ENCODE measurements at places on chromosomes 16 and 17.

DNA sequence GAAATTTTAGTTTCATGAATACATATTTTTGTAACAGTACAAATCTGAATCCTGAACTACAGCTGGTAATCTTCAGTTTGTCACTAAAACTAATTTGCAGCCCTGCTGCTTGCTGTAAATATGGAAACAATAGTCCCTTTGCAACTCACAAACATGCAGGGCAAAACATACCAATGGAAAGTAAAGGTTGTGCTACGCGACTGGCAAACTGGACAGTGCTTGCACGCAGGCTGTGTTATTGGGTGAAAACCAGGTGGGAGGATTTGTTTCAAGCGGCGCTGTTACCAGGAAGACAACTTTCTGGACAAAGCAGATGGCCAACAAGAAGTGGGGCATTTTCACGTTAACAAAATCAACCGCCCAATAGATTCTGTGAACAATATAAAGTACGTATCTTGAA lies 93.5 kb downstream of the CDYL2 start:
- no peak for DNase-seq

- DNase-seq: no peak
Measured at GRCh38 chr17:21012736-21013135, 30.1 kb downstream of the USP22 start.

DNA sequence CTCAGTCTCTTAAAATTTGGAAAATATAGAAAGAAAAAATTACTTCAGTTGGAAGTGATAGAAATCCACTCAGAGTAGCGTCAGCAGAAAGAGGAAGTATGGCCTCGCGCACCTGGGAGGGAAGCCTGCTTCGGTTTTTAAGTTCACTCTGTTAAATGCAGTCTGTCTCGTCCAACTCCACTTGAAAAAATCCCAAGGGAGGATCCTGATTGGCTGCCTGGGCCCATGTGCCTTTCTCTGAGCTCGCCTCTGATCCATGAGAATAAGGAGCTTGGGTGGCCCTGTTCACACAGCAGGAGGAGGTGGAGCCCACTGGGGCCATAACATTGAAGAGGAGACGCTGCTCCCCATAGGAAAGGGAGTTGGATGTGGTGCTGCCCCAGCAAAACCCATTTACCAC lies 40.7 kb downstream of the DNAJA2 start:
- DNase-seq: no peak

GRCh38 chr17:77628035-77628434 lies 330.5 kb upstream of the TNRC6C start:
- DNase-seq: no peak

DNA sequence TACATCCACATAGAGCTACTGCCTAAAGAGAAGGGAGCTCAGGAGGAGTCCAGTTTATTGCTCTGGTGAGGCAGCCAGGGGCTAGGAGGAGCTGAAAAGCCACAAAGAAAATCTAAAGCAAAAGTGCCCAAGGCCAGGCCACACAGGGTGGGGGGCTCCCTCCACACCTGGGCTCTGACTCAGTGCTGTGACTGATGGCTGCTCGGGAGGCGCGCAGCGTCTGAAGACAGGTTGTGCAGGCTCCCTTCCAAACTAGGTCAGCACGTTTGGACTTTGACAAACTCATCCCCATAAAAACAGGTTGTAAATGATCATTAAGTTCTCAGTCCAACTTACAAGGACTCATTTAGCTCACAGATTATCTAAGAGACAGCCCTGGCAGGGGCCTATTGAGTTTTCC lies 22.2 kb upstream of the LCMT1 start:
- no peak for DNase-seq

DNA sequence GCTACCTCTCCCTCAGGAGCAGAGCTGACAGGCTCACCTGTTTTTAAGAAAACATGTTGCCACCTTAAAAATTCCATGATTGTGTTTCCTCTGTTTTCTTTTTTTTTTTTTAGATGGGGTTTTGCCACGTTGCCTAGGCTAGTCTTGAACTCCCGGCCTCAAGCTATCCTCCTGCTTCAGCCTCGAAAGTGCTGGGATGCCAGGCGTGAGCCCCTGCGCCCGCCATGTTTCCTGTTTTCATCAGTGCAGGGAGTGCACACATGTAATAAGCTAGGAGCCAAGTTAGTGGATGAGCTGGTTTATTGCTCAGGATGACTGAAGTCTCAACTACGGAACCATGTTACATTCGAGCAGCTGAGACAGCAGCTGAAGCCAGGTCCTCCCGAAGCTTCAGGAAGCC lies 13.6 kb downstream of the MRM3 start:
- DNase-seq: no peak

DNA sequence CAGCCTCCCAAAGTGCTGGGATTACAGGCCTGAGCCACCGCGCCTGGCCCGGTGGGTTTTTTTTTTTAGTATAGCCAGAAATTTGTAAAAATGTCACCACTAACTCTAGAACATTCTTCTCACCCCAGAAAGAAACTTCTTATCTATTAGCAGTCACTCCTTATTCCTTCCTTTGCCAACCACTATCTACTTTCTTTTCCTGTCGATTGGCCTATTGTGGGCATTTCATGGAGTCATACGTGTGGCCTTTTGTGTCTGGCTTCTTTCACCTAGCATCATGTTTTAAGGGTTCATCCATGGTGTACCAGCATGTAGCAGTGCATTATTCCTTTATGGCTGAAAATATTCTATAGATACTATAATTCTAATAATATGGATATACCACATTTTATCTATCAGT lies 3.6 kb downstream of the CYB5D2 start:
- no peak for DNase-seq

GRCh38 chr17:50533720-50534148 lies 1.2 kb downstream of the EPN3 start:
- no peak for DNase-seq

DNA sequence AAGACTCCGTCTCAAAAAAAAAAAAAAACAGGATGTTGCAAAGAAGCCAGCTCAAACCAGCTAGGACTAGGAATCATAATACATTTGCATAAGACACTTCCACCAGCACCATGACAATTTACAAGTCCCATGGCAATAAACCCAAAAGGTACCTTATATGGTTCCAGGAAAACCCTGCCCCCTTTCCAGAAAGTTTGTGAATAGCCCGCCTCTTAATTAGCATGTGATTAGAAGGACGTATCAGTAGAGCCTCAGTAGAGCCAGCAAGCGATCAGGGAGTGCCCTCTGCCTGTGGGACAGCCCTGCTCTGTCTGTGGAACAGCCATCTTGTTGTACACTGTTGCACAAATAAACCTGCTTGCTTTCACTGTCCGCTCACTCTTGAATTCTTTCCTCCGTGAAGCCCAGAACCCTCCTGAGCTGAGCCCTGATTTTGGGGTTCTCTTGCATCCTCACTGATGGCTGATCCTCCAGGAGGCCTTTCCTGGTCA lies 14.0 kb downstream of the NUPR1 start:
- DNase-seq: no peak

- no peak for DNase-seq
Measured at GRCh38 chr17:43616852-43617251, 44.9 kb downstream of the MEOX1 start.

DNA sequence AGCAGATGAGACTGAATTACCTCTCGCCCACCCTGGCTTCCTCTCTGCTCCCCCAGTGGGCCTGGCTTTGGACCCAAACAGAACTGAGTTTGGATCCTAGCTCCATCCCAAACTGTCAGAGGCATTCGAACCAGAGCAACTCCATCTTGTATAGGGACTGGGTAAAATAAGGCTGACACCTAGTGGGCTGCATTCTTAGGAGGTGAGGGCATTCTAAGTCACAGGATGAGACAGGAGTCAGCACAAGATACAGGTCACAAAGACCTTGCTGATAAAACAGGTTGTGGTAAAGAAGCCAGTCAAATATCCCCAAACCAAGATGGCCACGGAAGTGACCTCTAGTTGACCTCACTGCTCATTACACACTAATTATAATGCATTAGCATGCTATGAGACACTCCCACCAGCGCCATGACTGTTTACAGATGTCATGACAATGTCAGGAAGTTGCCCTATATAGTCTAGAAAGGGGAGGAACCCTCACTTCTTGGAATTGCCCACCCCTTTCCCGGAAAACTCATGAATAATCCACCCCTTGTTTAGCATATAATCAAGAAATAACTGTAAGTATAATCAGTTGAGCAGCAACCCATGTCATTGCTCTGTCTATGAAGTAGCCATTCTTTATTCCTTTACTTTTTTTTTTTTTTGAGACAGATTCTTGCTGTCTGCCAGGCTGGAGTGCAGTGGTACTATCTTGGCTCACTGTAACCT lies 44.4 kb downstream of the LYRM1 start:
- DNase-seq: no peak

DNA sequence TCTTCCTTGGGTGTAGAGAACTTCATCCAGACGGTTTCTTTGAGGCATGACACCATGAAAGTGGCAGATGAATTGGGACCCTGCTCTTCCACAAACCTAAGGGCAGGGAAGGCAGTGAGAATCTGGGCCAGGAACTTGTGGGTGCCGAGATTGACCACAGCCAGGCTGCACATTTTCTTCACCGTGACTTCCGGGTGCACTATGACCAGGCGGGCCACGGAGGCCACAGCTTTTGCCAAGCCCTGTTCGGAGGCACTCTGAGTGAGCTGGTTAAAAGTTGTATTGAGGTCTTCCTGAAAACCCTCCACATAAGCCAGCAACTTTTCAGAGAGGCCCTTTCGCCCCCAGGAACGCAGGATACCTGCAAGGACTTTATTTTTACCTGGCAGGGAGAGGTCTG lies 5.9 kb downstream of the GEMIN4 start:
- DNase-seq: no peak

DNA sequence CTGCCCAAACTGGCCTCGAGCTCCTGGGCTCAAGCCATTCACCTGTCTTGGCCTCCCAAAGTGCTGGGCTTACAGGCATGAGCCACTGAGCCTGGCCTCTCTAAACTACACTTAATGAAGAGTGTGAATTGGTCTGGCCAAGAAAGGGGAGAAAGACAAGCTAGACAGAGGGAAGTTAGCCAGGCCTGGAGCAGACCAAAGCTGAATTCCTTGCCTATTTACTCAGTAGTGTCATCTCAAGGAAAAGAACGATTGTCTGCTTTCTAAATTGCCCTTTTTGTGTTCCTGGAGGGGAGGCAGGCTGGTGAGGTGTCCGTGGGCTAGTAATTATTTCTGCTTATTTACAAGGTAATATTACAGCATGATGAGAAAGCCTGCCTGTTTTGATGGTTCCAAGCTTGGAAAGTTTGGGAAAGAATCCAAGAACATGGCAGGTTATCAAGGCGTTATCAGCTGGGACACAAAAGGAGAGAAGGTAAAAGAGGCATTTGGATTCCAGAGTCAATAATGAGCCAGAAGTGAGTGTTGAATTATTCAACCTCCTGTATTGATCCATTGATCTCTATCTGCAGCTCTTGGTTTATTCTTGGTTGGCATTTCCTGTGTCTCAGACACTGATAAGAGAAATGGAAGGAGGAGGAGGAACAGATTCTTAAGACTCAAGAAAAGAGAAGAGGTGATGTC lies 6.3 kb upstream of the CBFB start:
- DNase-seq: no peak

GRCh38 chr17:6953689-6954088 lies 42.2 kb upstream of the ALOX12 start:
- no peak for DNase-seq

DNA sequence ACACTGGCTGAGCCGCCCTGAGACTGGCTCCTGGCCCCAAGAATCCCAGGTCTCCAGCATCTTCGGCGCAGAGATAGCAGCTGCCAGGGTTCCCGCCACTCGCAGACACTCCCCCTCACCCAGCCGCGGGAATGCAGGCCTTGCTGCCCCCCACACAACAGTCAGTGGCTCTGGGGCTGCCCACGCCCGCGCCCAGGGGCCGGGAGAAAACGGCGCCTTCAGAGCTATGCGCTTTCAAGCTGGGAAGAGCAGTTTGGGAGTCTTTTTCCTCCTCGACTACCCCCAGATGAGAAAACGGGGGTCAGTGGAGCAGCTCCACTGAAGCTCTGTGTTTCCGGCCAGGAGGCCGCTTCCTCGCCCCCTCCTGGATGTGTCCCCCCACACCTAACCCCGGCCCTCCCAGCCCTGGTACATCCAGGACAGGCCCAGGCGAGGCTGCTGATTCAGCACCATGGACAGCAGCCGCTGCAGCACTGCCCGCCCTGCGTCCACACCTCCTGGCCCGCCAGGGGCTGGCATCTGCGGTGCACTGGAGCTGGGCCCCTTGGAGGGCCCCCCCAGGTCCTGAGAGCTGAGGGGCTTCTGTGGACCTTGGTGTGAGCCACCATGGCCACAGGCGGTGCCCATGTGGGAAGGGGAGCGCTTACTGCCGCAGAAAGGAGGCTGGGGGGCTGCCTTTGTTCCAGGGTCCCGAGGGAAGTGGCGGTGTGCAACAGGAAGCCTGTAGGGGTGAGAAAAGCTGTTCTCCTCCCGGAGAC lies 35.7 kb downstream of the CACNA1H start:
- peak; percentile 18 for DNase-seq

GRCh38 chr16:17744921-17745572 lies 274.3 kb upstream of the XYLT1 start:
- no peak for DNase-seq

DNA sequence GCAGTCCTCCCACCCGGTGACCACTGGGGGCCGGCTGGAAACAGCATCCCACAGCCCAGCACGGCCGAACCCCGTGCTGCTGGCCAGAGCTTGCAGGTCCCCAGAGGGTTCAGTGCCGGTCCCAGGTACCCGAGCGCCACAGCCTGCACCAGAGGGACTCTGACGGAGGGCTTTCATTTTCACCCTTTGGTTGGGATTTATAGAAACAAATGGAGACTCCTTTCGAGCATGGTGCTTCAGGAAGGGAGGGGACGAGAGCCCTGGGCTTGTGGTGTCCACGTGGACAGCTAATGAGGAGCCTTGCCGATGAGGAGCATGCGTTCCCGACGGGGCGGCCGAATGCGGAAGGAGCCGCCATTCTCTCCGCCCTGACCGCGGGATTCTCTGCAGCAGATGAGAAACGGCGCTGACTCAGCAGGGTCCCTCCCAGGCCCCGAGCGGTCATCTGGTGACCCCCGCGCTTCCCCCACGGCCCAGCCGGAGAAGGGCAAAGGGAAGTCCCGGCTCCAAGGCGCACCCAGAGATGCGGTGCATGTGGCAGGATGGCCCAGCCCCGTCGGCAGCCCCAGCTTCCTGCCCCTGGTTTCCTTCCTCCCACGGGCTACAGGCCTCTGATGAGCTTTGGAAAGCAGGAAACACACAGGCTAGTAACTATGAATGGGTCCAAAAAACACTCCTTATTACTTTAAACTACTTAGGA lies 9.8 kb downstream of the SLC38A10 start:
- DNase-seq: peak; percentile 47
